Iris pigment epithelial cell (primary cell): ENCODE measurements at places on chromosomes 1 and 21.

DNA sequence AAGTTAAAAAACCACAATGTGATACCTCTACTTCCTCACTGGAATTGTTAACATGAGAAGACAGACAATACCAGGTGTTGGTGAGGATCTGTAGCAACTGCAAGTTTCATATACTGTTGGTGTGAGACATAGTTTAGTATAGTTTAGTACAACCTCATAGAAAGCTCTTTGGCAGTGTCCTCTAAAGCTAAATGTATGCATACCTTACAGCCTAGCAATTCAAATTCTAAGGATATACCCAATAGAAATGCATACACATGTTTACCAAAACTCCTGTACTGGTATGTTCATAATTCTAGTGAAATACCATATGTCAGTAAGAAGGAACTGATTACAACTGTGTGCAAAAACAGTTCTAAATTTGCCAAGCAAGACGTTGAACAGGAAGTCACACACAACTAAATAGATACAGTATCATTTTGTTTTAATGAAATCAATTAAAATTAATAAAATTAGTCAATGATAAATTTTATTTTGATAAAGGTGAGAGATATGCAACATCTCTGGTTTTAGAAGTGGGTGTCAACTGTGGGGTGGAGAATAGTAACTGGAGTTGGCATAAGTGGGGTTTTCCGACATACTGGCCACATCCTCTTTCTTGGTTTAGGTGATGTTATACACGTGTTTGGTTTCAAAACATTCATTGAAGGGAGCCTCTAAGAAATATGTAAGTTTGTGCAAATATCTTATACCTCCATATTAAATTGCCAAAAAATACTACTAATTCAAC, 450.7 kb downstream of the PTPRC start:
- no peak for DNase-seq

- no peak for DNase-seq
These were observed 52.0 kb upstream of the RPL11 start for GRCh38 chr1:23639460-23640095.

DNA sequence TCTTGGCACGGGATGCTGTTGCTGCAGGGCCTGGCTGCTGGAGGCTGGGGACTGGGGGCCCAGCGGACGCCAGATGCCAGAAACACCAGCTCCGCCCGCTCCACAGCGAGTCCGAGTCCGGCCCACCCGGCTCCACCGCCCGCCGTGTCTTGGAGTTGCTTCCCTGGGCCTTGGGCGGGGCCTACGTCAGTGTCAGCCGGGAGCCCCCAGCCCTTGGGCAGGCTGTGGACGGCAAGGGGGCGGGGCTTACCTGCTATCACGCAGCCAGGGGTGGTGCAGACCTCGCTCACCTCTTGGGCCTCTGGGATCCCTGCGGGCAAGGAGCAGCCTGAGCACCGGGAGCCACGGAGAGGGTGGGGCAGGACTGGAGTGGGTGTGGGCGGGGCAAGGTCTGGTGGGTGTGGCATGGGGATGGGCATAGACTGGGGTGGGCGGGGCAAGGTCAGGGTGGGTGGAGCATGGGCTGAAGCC, 21.8 kb downstream of the MMEL1 start:
- DNase-seq: peak; percentile 12

DNA sequence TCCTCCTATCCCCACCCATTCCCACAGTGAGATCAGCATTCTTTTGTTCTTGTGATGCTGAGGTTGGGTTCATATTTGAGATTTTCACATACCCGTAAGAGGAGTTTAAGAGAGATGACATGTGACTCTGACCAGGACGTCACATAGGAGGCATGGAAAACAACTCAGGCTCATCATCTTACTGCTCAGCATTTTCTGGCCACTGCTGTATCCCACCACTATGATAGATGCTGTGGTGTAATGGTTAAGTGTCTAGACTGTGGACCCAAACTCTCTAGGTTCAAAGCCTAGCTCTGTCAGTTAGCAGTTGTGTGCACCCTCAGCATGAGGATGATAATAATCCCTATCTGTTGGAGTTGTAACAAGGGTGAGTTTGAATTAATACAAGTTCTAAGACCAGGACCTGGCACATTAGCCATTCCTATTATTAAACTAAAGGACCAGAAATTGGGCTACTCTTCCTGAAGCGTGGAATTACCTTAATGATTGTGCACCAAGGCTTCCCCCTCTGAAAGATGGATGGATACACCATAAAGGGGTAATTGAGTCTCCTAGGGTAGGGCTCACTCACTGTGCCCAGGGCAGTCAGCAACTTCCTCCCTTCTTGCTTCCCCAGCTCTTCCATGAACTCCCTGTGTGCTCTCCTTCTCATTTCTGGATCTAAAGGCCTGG, 40.9 kb downstream of the LGR6 start:
- DNase-seq: peak; percentile 12

GRCh38 chr1:94542088-94542870, 720 bp upstream of the F3 start:
- no peak for DNase-seq

DNA sequence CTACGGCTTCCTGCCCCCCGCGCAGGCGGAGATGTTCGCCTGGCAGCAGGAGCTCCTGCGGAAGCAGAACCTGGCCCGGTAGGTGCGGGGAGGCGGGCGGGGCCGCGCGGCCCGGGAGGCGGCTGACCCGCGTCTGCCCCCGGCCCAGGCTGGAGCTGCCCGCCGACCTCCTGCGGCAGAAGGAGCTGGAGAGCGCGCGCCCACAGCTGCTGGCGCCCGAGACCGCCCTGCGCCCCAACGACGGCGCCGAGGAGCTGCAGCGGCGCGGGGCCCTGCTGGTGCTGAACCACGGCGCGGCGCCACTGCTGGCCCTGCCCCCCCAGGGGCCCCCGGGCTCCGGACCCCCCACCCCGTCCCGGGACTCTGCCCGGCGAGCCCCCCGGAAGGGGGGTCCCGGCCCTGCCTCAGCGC, 16.6 kb downstream of the NOC2L start:
- peak; percentile 65 for DNase-seq
